ENCODE measurements at places on chromosomes 4 and X.
A peak's percentile ranks its signal among the peaks of the same experiment; 100 is the strongest.

DNA sequence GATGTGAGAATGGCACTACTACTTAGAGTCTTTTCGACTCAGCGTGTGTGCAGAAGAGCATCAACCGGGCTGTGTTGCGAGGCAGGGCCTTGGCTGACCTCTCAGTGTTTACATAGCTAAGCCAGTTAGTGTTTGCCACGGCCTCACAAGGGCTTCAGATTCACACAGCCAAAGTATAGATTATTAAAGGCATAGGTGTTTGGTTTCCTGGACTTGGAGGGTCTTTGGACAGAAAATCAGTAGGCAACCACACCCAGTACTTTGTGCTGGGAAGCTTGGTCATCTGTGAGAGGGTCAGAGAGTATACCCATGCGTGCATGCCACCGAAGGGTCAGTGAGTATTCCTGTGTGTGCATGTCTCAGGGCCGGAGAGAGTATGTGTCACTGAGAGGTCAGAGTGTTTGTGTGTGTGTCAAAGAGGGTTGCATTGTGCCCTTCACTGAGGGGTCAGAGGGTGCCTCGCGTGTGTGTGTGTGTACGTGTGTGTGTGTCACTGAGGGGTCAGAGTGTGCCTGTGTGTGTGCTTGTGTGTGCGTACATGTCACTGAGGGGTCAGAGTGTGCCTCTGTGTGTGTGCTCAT, 69.7 kb upstream of the MSANTD1 start:
- no peak for DNase-seq

DNA sequence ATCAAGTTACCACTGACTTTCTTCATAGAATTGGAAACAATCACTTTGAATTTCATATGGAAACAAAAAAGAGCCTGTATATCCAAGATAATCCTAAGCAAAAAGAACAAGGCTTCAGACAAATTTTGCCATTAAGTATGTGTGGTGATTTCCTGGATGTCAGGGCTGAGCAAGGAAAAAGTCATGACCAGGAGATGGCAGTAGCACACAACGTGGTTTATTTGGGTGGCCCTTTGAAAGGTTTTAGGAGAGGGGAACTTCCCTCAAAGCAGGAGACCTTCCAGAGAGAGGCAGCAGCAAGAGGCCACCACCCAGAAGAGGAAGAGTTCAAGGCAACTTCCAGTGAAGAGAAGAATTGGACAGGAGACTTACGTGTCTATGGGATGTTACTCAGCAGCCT, 18.1 kb upstream of the ZXDB start:
- peak; percentile 22 for DNase-seq

GRCh38 chr4:156811963-156812362, 159.6 kb downstream of the PDGFC start:
- DNase-seq: no peak

DNA sequence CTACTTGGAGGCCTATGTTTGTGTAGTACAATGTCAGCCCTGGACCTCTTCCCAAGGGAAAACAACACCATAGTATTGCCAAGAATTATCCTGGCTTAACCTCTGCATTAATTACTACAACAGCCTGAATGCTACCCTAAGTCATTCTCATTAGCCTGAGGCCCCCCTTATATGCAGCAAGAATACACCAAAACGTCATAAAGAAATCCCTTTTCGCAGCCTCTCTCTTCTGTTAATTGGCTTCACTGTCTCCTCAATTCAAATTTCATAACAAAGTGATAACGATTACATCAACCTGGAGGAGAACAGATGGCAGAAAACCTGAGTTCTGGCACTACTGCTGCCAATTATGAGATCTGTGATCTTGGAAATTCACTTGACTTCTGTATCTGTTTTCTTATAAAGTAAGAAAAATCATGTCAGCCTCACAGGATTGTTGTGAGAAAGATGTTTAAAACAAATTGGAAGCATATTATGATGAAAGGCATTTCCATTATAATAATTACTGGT, 1663.1 kb downstream of the STIM2 start:
- no peak for DNase-seq

DNA sequence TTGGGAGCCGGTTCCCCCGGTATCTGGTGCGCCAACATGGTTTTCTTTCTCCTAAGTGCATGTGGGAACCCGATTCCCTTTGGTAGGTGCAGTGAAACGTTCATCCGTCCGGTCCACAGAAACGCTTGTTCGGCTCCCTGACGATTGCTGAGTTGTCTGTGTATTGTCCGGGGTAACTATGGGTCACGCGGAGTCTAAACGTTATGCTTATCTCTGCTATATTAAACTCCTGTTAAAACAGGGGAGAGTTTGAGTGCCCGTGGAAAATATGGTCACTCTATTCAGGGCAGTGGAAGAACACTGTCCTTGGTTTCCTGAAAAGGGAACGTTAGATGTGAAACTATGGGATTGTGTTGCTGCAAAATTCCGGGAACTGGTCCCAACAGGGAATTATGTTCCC, 32.4 kb upstream of the MGST2 start:
- no peak for DNase-seq

- no peak for DNase-seq
These were observed 71.4 kb downstream of the RTL5 start for GRCh38 chrX:72060196-72060920.

DNA sequence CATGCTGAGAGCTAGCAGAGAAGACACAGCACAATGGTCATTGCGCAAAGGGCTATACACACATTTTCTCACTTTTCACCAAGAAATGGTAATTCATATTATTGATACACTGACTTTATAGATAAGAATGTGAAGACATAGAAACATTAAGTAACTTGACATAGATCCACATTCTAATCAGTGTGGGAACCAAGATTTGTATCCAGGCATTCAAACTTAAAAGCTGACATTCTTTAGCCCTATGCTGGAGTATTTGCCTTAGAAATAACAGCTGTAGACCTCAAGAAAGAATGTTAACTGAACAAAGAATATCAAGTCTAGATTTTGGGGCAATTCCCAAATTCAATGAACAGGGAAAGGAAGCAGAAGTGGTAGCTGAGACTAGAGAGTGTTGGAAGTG, 384.8 kb downstream of the IL15 start:
- DNase-seq: no peak

- no peak for DNase-seq
These were observed 23.3 kb upstream of the TMSB4X start for GRCh38 chrX:12951595-12951975.

DNA sequence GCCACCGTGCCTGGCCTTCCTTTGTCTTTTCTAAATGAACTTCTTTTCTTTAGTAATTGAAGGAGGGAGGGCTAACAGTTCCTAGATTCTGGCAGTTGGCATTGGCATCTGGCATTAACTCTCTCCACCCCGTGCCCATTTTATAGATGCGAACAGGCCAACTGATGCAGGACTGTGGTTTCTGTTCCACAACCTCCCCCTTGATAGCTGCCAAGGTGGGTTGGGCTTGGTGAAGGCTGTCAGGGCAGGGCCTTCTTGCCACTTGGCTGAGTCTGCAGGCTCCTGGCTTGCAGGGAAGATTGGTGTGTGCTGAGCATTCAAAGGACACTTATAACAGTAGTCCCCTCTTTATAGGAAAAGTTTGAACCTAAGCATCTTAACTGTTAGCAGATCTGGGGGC, 4.3 kb downstream of the SOWAHD start:
- no peak for DNase-seq

DNA sequence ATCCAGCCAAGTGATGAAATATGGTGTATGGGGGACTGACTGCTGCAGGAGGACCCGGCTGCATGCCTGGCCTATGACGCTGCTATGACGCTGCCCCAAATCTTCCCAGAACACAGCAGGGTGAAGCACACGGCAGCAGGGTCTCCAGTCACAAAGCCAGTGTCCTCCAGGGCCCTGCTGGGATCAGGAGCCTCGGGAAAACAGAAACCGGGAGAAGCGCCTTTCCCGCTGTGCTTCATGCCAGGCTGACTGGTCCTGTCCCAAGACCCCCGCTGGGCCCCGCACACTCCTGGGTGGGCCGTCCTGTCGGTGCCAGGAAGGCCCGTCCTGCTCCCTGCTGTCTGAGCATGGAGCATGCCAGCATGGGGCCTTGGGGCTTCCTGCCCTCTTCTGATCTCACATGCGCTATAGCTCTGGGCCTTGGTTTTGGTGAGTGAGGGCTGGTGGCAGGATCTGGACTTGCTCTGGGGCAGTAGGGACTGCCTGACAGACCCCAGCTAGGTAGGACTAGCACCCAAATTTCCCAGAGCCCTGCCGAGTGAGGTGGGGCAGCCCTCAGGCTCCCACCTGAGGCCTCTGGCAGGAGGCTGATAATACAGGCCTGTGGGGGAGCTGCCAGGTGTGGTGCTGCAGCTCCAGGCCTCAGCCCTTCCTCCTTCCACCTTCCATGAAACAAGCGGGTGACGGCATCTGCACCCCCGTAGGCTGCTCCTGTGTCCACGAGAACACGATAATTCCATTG, 64.0 kb downstream of the ACOX3 start:
- no peak for DNase-seq

- no peak for DNase-seq
These were observed 929.1 kb downstream of the STIM2 start for GRCh38 chr4:27789773-27790172.

GRCh38 chr4:4866866-4867374, 7.5 kb downstream of the MSX1 start:
- DNase-seq: no peak

GRCh38 chrX:107482046-107482445, 32.6 kb downstream of the FRMPD3 start:
- no peak for DNase-seq

All from bone marrow (tissue), 2 donors.